ENCODE measurements at places on chromosomes 13 and 19.

- no peak for DNase-seq
These were observed 489.4 kb upstream of the PCDH20 start for GRCh38 chr13:61905054-61905453.

DNA sequence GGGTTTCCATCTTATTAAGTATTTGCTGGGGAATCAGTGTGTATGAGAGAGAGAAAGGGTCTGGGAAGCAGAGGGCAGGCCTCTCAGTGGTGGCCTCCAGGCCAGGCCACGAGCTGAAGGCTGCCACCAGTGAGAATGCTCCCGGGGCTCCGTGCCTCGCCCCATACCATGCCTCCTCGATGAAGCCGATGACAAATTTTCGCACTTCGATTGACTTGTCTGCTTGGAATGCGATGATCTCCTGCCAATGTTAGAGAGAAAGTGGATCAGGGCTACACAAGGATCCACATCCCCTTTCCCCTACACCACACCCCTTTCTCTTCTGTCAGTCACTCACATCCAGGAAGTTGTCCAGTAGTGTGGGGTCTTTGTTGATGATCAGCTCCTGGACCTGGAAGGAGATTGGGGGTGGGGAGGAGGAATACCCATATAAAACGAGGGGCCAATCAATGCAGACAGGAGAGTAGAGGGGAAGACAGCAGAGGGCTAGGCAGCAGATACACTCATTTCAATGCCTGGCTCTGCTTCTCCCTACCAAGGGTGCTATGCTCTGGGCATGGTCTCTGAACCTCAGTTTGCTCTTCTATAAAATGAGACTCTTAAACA is 10.7 kb downstream of the SYMPK start:
- DNase-seq: no peak

GRCh38 chr13:113920606-113921286 is 53.1 kb downstream of the C13orf46 start:
- DNase-seq: no peak

DNA sequence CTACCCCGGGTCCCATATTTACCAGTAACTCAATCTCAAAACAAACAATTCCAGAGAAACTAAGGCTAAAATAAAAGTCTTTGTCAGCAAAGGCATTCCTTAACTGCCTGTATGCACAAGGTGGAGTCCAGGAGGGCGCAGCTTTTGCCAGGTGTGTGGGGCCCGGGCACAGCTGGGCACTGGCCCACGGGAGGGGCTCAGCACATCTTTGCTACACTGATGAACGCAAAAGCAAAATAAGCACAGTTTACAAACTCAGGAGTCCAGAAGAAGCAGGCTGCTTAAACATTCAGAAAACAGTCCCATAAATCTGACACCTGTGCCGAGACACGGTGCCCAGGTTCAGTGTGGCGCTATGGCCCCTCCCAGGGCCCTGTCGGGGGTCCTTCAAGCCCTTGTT is 70.8 kb downstream of the SLC7A1 start:
- DNase-seq: no peak

DNA sequence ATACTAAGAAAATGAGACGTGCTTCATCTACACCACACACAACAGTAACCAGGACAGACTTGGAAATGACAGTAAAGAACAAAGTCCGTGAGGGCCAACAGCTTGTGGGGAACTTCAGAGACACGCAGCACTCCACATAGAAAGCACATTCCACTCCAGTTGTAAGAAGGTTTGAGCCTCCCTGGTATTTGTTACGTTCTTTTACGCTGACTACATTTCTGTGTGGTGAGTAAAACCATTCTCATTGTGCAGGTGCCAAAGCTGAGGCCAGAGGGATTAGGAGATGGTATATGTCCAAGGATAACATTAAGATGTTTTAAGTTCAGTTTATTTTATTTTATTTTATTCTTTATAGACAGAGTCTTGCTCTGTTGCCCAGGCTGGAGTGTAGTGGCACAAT is 1189.9 kb downstream of the UQCRFS1 start:
- no peak for DNase-seq

- DNase-seq: no peak
These were observed 219.9 kb downstream of the COG6 start for GRCh38 chr13:39875111-39875987.

DNA sequence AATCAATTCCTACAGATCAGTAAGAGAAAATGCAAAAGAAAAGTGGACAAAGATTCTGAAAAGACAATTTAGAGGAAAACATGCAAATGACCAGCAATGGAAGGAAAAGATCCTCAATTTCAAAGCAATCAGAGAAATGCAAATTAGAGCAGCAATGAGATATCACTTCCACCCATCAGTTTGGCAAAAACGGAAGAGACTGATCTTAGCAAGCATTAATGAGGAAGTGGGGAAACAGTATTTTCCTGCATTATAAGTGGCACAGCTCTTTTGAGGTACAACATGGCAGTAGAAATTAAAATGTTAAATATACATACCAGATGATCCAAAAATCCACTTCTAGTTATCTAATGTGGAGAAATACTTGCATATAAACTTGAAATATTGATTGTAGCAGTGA is 69.1 kb upstream of the SLC7A1 start:
- DNase-seq: no peak
